ENCODE measurements at places on chromosomes 7 and 10. TPM values are rescaled to one million over a fixed set of nuclear protein-coding genes. Genes with fewer than 3 reads are reported as not detected.

The SPDYE2B gene
- not detected for total RNA-seq

The HIBADH gene
- 57.0 TPM for total RNA-seq

The GIMAP7 gene
- not detected for total RNA-seq

The CLIP2 gene
- total RNA-seq = 51.9 TPM

The ZNF800 gene
- total RNA-seq = 7.5 TPM

The MMD2 gene
- 0.38 TPM for total RNA-seq

The OSBPL3 gene
- total RNA-seq = 15.7 TPM

The SPDYE16 gene
- total RNA-seq = not detected

The CTAGE8 gene
- 1.4 TPM for total RNA-seq

The PAPOLB gene
- total RNA-seq = 0.42 TPM

The NRG3 gene
- 3.9 TPM for total RNA-seq

The NUDT13 gene
- 1.4 TPM for total RNA-seq

The ADRA2A gene
- total RNA-seq = 2.5 TPM

All from GM23338 (cell line).